ENCODE measurements at places on chromosomes 4 and X. TPM values are rescaled to one million over a fixed set of nuclear protein-coding genes. Genes with fewer than 3 reads are reported as not detected.

DNA sequence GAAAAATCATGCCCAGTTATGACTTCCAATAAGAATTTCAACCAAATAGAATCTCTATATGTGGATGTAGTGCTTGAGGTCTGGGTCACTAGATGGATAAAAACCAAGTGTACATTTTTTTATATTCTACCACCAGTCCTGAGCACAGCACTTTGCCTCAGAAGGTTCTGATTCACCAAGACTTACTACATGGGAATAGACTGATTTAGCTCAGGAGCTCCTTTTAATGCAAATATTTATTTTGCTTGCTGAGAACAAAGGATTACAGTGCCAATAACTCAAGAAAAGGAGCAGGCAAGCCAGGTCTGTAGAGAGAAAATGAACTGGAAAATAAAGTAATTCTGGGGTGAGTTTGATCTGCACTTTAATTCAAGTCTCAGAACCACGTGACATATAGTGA, 6.4 kb upstream of the XK start:
- no peak overlapping the region for H3K4me3 ChIP-seq
- H3K4me1 ChIP-seq, result no peaks in the 10 kb centered on the region
- no peaks in the 10 kb centered on the region for H3K36me3 ChIP-seq
- H3K27me3 ChIP-seq, result no peaks in the 10 kb centered on the region
- DNase-seq, result no peak

DNA sequence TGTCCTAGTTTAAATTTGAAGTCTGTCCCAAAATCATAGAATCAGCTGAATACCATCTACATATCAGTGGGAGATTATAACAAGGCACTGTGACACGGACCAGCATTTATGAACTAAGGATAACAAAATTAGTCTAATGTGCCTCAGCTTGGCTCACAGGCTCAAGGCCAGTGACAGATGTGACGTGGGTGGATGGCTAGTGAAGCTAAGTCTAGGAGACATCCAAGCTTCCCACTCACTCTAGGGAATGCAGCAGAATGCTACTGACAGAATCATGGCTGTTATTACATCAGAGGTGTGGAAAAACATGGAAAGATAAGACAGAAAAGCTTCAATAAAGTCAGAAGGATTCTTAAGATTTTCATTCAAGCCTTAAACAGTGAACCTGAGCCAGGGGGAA, 329.9 kb downstream of the NAF1 start:
- no peak overlapping the region for H3K4me3 ChIP-seq
- no peaks in the 10 kb centered on the region for H3K27me3 ChIP-seq
- H3K27ac ChIP-seq, result no peak overlapping the region
- DNase-seq, result no peak

- peaks cover 78% of the 10 kb centered on the region for H3K27me3 ChIP-seq
- H3K4me1 ChIP-seq, result no peaks in the 10 kb centered on the region
- H3K27ac ChIP-seq, result no peak overlapping the region
Observed at GRCh38 chrX:103789004-103789403, 12.4 kb downstream of the PLP1 start.

GRCh38 chr4:76626686-76627465, 191.8 kb downstream of the SHROOM3 start:
- no peaks in the 10 kb centered on the region for H3K27me3 ChIP-seq
- no peak overlapping the region for H3K4me3 ChIP-seq
- H3K4me1 ChIP-seq, result peaks cover 11% of the 10 kb centered on the region

Gene RTL3
- not detected for total RNA-seq

Gene NAP1L3
- total RNA-seq, result 1.8 TPM

Gene ETDB
- total RNA-seq, result not detected

Gene GUCY1A1
- 75.8 TPM for total RNA-seq
